ENCODE measurements at places on chromosomes 3 and 15.

DNA sequence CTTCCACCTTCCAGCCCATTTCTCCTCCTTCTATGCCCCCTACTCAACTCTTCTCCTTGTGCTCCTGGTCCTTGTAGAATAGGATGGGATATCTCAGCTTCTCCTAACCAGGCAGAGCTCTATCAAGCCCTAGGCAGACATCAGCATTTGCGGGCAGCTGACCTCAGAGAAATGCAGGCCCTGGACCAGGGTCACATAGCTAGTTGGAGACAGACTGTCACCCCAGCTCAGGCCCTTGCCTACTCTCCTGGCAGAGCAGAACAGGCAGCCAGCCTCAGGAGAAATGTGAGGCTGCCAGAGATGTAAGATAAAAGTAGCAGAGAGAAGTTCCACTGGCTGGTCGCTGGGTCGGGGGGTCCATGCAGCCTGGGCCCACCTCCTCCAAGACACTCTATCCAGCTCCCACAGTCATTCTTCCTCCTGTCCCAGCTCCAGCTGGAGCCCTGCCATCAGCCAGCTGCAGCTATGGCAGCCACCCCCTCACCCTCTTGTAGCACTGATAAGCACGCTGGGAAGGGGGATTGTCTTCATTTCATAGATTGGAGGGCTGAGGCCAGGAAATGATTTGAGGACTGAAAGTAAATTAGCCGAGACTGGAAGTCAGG is 4.0 kb downstream of the CYP8B1 start:
- DNase-seq = no peak

DNA sequence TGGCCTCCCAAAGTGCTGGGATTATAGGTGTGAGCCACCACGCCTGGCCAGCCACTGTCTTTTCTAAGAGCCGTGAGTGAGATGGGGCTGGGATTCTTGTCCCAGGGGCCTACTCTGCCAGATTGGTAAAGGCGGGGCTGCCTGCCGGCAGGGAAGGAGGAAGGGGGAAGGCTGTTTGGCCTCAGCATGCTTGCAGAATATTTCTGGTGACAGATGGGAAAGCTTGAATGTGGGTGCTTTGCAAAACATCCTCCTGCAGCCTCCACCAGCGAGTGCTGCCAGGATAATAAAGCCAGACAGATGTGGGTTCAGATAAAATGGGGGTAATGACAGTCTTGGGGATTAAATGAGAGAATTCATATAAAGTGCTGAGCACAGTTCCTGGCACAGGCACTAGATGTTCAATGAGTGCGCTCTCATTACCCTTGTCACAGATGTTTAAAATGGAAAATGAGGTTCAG is 19.8 kb upstream of the ACOX2 start:
- DNase-seq = no peak

- DNase-seq = no peak
These were observed 3.6 kb upstream of the DPH6 start for GRCh38 chr15:35549567-35549966.

DNA sequence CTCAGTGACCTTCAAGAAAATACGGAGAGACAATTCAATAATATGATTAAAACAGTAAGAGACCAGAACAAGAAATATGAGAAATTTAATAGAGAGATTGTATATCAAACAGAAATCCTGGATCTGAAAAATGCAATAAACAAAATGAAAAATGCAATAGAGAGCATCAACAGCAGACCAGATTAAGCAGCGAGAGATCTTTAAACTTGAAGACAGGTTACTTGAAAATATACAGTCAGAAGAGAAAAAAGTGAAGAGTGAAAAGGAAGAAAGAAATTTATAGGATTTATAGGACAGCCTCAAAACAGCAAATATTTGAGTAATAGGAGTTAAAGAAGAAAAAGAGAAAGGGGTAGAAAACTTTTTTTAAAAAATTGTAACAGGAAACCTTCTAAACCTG is 813.9 kb upstream of the GRM7 start:
- no peak for DNase-seq

Measured in AG04450 (cell line).